8988T (cell line): ENCODE measurements at places on chromosomes 12 and 14.

GRCh38 chr12:109020146-109020795 lies 597 bp downstream of the SVOP start:
- DNase-seq, result no peak

GRCh38 chr14:50396631-50397389 lies at the start of gene CDKL1:
Gene CDKL1 (minus strand): TSS chr14:50396881. CDS start chr14:50395868, 1,013 bp downstream.
- DNase-seq, result peak; percentile 65

GRCh38 chr12:133233006-133233405 lies 2.7 kb downstream of the ANHX start:
- no peak for DNase-seq

GRCh38 chr14:68669603-68670358 lies 123.1 kb downstream of the ZFP36L1 start:
- no peak for DNase-seq

GRCh38 chr12:28814246-28814645 lies 334.8 kb upstream of the FAR2 start:
- no peak for DNase-seq

- DNase-seq, result no peak
Measured at GRCh38 chr12:2194571-2194970, 141.8 kb downstream of the CACNA1C start.

- DNase-seq, result no peak
Measured at GRCh38 chr12:127526925-127527324, 740.0 kb upstream of the TMEM132C start.

DNA sequence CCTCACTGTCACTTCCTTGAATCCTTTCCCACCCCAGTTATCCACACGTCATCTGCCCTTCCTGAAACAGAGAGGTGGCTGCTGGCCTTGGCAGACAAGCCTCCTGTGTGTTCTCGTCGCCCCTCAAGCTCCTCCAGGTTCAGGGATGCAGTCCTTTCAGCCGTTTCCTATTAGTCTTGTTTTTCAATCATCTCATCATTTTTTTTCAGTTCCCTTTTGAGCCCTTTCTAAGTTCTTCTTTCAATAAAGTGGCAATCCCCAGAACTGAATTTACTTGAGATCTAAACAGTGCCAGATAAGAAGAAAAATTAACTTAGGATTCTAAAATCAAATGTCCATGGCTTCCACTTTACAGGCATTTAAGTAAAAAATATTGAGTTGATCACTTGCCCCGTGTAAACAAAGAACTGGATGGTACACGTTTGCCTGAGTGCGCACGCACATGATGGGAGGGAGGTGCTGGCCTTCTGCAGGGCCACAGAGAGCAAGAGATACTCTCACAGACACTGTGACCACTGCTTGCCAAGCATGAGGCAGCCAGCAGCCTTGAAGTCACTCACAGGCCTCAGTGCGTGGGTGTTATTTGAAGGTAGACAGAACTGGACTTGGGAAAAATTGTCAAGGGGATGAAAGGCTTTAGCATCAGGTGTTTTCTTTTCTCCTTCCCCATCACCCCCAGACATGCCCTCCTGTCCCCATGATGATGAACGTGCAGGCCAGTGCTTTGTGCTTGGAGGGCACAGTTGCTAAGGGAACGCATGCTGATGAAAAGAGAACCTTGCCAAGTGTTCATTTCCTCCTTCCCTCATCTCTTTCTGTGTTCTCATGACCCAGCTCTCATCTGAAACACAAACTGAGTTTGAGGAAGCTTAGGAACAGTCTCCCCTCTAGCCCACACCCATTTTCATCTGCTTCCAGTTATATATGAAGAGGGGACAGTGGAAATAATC lies 408.3 kb downstream of the EGLN3 start:
- no peak for DNase-seq

- no peak for DNase-seq
Measured at GRCh38 chr12:63863658-63864453, 19.4 kb downstream of the SRGAP1 start.

GRCh38 chr12:128793701-128794100 lies 30.1 kb downstream of the SLC15A4 start:
- DNase-seq, result no peak

GRCh38 chr14:72800848-72801370 lies 93.0 kb downstream of the DPF3 start:
- no peak for DNase-seq

- DNase-seq, result no peak
Measured at GRCh38 chr12:67827820-67828383, 161.3 kb upstream of the IFNG-AS1 start.

DNA sequence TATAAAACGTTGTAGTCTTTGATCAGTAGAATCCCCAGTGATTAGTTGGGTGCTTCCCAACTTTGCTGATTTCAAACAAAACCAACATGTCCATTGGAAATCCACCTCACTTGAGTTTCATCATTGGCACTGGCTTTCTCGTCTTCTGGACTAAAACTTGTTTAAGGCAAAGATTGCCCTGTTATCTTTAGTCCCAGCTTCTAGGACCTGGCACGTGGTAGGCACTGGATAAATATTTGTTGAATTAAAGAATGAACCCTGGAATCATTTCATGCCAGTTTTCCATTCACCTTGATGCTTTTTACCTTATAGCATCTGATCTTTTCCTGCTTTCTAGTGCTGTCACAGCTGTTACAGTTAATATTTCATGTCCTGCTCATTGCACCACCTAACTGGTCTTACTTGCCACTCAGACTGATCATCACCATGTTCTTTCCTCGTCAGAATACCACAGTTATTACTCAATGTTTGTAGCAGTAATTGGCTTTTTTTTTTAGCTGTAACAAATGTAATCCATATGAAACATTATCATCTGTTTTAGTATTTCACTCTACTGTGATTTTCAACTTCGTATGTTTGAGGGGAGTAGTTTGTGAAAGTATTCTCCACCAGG lies 7.3 kb upstream of the C12orf50 start:
- no peak for DNase-seq
